AG04450 (cell line): ENCODE measurements at places on chromosomes 16 and 17.

DNA sequence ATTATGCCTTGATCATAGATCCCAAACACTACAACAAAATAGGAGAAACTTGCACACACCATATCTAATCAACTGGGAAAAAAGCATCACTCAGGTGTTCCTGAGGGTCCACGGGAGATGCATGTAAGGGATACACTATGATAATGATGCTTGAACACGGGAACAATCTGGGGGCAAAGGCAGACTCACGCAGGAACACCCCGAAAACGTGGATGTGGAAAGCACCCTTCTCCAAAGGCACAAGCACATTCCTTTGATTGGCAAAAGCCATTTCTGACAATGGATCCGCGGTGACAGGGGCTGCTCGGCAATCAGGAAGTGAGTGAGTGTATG lies 1.3 kb downstream of the ZNF652 start:
- DNase-seq, result no peak

DNA sequence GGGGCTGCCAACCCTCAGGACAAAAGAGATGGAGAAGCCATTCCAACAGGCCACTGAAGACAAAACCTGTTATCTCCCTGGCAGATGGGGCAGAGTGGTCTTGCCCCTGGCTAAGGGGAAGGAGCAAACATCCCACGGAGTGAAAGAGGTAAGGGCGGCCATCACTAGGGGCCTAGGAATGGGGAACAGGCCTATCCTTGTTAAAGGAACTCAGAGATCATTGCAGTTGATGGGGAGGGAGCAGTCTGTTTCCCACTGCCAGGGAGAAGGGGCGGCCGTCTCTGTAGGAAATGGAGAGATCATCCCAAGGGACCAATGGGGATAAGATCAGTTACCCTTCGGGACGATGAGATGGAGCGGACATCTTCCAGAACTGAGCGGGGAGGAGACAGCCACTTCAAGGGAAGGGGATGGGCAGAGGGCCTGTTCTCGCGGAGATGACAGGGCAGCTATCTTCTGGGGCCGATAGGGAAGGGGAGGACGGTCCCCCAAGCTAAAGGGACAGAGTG lies 581 bp upstream of the TMEM208 start:
- DNase-seq, result no peak

DNA sequence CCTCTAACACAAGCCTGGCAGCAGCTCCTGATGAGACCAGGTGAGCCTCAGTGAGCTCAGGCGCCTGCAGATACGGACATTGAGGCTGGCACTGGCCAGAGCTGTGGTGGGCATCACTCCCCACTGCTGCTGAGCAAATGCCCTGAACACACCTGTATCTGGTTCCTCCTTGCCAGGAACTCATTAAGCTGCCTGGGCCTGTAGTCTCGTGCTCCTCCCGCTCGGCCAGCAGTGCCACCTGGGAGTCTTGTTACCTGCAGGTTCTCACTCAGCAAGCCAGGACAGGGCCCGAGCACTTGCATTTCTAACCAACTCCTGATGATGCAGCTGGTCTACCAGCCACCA lies 13.3 kb downstream of the EIF4A3 start:
- no peak for DNase-seq

GRCh38 chr17:65495122-65496055 lies 66.1 kb downstream of the AXIN2 start:
- no peak for DNase-seq

GRCh38 chr17:4174556-4174955 lies 31.6 kb downstream of the CYB5D2 start:
- no peak for DNase-seq

DNA sequence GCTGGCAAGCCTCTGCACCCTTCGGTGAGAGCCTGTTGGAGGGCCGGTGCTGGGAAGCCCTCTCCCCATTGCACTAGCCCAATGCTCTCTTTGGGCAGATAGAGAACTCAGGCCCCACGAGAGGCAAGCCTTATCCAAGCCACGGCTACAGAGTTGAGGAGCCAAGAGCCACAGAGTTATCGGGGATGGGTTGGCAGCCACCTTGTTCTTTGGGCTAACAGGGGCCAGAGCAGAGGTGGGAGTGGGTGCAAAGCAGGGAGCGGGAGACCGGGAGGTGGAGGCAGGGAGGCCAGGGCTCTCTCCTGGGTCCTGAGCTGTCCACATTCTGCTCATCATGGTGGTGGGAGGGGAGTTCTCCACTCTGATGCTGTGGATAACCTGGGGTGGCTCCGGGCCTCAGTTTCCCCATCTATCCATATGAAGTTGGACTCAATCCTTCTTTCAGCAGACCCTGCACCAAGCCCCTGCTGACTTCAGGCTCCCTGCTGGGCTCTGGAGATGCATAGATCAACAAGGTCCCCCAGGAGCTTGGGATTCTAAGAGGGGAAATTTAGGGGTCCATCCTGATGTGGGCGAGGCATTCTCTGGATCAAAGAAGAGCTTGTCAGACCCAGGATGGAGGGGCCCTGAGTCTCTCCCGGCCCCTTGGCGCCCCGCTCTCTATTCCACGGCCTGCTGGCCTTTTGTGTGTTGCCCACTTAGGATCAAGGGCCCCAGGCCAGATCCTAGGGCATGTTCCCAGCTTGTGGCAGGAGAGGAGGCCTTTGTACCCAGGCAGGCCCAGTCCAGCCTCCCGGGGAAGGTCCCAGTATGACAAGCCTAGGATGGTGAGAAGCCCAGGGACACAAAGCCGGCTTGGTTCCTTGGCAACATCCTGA lies 557 bp upstream of the CX3CL1 start:
- DNase-seq, result no peak

DNA sequence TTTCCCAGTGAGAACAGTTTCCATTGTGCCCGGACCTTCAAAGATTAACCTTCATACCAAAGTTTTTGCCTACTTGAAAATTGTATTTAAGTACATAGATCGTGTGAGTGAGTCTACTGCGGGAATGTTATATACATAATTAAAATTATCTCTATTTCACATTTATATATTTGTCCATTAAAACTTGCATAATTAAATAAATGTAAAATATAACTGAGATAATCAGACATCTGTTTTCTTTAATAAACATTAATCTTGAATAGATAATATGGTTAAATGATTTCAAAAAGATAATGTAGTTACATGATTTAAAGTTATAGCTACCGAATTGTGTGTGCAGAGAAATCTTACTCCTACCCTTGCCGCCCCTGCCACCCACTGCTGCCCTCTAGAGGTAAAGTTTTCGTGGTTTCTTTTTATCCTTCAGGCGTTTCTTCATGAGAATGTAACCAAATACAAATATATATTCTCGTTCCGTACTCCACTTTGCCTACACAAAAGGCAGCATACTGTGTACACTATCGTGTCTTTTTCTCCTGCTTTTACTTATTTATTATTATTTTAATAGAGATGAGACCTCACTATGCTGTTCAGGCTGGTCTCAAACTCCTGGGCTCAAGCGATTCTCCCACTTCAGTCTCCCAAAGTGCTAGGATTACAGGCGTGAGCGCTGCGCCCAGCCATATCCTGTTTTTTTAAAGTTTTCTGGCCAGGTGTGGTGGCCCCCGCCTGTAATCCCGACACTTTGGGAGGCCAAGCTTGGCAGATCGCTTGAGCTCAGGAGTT lies 35.6 kb downstream of the RPA1 start:
- DNase-seq, result no peak

DNA sequence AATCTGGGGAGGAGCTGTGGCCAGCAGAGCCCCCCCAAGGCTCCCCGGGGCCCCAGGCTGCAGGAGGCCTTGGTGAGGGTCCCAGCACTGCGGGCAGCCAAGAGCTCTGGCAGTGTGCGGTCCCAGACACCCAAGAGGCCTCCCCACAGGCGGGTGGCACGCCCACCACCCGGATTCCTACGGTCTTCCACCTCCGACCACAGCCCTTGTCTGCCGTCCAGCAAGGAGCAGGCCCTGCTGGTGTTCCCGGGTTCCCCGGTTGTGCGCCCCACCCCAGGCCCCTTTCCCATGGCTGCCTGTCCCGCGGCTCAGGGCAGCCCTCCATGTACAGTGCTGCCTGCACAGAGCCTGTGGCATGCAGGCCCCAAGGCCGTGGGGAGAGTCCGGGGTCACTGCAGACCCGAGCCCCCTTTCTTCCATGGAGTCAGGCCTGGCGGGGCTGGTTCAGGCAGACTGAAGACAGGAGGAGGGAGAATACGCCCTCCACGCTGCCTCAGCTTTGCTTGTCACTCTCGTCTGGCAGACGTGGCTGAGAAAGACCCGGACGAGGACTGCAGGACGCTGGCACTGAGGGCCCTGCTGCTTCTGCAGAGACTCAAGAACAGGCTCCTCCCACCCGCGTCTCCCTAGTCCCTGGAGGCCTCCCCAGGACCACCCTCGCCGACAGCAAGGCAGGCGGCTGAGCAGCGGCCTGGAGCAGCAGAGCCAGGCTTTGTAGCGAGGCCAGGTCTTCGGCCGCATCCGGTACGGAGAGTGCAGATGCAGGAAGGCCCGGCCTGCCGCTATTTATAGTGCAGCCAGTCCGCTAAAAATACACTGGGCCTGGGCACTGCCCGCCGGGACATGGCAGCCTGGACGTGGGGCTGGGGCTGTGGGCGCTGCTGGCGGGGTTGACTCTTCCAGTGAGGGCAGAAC lies 16.4 kb downstream of the TELO2 start:
- no peak for DNase-seq

DNA sequence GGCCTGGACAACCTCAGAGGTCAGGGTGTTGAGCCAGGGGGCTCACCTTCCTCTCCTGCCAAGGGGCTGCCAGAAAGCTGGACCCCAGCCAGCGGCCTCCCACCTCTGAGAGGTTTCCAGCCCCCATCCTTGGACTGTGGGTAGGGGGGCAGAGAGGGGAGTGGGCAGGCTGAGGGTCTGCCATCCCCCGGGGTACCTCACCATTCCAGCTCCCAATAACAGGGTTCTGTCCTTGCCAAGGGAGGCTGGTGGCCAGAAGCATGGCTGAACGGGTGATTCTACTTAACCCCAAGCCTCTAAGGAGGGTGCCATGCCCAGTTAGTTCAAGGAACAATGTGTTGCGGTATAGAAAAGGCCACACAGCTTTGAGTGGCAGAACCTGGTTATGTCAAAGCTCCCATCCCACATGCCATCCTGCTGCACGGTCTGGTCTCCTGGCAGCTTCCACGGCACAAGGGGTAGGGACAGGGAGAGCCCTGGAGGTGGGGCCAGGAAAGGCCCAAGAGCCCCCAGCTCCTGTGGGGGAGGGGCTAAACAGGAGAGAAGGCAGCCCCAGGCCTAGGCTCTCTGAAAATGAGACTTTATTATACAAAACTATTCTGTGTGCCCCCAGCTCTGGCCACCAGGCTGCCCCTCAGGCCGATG lies 19.8 kb downstream of the B9D1 start:
- DNase-seq, result no peak

GRCh38 chr17:11768981-11769380 lies 170.7 kb downstream of the DNAH9 start:
- no peak for DNase-seq

- DNase-seq, result no peak
These were observed 7.9 kb upstream of the NAGPA start for GRCh38 chr16:5041600-5042133.

DNA sequence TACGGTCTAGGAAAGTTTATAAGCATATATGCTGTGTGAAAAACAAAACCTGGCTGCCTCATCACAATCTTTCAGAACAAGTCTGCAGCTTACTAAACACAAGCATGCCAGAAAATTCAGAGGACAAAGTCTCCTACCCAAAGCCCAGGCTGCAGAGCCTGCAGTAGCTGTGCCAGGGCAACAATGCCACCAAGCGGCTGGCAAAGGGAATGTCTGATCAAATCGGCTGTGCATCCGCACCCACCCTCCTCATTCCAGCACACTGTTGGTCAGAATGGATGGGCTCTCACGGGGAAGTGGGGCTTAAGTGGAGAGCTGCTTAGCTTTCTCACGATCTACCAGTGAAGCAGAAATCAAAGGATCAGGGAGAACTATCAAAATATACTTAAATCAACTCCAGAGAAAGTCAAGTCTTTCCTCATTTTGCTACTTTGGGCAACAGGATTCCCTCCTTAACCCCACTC lies 73.5 kb downstream of the CYTH1 start:
- peak; percentile 72 for DNase-seq

DNA sequence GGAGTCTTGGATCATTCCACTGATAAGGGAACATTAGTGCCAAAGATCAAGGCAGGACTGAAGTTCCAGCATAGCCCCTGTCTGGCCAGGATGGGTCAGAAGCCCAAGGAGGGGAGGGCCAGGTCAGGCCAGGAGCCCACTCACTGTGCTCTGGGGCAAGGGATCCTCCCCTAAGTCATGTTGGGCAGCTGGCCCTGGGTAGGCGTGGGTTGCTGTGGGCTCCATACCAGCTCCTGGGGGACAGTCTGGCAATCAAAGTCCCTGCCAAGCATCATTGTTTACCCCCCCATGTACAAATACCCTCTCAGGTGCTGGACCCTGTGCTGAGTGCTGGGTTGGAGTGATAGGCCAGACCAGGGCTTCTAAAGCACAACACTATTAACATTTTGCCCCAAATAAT lies 130.5 kb downstream of the IRX5 start:
- DNase-seq, result no peak

- DNase-seq, result no peak
These were observed 646 bp upstream of the HES7 start for GRCh38 chr17:8124350-8125153.

DNA sequence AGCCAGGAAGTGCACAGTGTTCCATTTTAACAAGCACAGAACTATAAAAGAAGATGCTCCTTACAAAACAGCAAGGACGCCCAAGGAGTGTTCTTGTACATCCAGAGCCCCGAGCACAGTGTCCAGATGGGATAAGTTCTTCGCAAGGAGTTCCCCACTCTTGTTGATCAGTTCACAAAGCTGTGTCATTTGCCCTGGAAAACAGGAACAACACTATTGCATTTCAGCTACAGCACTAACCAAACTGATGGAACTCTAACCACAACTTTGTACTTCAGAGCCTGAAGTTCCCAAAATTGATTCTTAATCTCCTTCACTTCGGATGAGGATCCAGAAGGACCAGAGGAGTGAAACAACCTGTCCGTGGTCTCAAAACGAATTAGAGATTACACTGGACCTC lies 5.1 kb downstream of the COPS3 start:
- no peak for DNase-seq

DNA sequence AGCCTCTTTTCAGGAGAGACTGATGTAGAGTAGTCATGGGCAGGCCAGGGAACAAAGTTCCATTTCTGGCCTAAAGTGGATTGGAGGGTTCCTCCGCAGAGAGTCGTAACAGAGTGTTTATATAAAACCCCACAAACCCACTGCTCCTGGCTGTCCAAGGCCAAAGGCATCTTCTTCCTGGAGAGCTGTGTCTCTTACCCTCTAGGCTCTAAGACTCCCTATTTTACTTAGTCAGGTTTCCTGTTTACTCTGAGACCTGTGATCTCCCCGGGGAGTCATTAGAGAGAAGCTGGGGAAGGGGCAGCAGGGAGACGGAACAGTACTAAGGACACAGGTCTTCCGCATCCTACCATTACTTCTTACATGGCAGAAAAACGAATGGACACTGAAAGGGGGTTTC lies 69.5 kb downstream of the HIC1 start:
- DNase-seq, result no peak
